Ecto neural progenitor cell (in vitro differentiated cells): ENCODE measurements at places on chromosomes 16 and 17.

- no peak for DNase-seq
These were observed 80.9 kb downstream of the KLHDC4 start for GRCh38 chr16:87684711-87685404.

GRCh38 chr17:565521-565920 lies 149.1 kb downstream of the VPS53 start:
- DNase-seq, result no peak

GRCh38 chr16:76175718-76176117 lies 101.5 kb upstream of the CNTNAP4 start:
- no peak for DNase-seq

- no peak for DNase-seq
These were observed 81.1 kb downstream of the ANKRD11 start for GRCh38 chr16:89409161-89409711.

GRCh38 chr16:180681-181564 lies 664 bp downstream of the HBQ1 start:
- peak; percentile 92 for DNase-seq

GRCh38 chr16:84463221-84463620 lies 41.2 kb downstream of the MEAK7 start:
- DNase-seq, result no peak

DNA sequence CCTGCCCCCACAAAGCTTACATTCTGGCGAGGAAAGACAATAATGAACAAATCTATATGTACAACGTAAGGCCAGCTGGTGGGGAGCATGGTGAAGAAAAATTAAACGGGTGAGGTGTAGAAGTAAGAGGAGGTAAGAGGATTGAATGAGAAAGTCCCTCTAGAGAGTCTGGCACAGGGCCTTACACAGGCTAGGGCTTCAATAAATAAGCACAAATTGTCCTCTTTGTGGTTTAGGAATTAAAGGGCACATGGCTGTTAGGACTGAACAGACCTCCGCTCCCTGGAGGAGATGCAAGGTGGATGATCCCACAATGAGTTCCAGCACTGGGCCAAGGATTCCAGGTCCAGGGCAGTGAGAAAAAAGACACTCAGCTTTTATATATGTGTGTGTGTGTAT lies 43.1 kb upstream of the HAPSTR1 start:
- DNase-seq, result no peak

GRCh38 chr17:12328204-12328603 lies 307.5 kb downstream of the MAP2K4 start:
- DNase-seq, result no peak

GRCh38 chr17:48237456-48237855 lies 129.9 kb downstream of the SNX11 start:
- no peak for DNase-seq

- no peak for DNase-seq
These were observed 48.0 kb downstream of the SMPD3 start for GRCh38 chr16:68400083-68400923.

GRCh38 chr17:50151937-50152547 lies 1.6 kb upstream of the PPP1R9B start:
- DNase-seq, result peak; percentile 94

- no peak for DNase-seq
These were observed 47.4 kb downstream of the WDR45B start for GRCh38 chr17:82600731-82601446.

DNA sequence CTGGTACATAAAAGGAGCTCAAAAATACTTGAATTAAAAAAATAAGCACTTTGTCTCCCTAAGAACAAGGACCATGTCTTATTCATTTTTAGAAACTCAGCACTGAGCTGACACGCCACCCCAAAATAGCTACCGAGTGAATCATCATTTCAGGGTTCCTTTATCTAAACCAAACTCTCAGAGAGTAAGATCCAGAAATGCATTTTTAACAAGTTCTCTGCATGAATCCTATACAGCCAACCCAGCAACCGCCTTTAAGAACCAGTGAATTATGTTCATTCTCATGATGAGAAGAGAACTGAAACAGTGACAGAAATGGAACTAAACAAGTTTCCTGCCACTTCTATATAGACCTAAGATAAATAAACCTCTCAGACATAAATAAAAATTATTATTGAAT lies 8.7 kb downstream of the C16orf87 start:
- DNase-seq, result no peak

DNA sequence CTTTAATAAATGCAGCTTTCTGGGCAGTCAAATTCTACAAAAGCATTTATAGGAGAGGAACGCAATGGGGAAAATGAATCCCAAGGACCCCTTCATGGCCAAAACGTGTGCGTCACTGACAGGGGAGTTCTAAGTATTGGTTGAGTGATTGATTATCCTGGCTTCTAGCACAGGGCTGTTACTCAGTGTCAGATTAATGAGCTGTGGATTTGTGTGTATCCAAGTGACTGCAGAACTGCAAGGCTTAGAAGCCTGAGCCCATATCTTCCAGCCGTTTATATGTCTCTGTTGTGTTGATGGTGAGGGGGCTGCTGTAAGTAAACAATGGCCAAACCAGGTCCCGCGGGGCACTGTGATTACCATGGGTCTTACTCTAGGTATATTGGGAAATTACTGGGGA lies 129.4 kb downstream of the SHISA9 start:
- DNase-seq, result no peak

DNA sequence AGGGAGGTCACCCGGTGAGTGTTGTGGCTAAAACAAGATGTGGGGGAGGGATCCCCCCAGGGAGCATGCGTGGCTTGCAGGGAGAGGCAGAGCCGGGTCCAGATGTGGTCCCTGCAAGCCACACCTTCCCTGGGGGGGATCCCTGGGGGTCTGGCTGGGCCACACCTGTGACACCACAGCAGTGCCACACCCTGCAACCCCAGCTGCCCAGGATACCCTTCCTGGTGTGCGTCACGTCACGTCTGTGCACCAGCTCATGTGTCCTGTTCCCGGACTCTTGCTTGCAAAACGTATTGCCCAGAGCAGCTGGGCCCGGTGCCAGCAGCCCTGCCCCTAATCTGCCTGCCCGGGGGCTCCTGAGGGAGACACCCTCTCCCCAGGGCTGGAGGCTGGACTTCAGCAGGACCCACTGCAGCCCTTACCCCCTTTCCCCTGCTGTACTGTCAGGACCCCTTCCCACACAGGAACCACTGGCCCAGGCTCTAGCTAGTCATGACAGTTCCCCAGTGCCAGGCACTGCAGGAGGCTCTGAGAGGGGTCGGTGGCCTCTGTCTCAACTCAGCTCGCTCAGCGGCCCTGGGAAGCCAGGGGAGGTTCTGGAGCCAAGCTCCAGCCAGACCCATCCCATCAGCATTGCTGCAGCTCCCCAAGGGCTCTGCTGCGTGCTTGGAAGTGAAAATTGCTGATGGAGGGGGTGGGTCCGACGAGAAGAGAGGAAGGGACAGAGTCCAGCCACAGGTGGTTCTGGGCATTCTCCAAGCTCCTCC lies 25.8 kb upstream of the ACSF3 start:
- DNase-seq, result no peak

DNA sequence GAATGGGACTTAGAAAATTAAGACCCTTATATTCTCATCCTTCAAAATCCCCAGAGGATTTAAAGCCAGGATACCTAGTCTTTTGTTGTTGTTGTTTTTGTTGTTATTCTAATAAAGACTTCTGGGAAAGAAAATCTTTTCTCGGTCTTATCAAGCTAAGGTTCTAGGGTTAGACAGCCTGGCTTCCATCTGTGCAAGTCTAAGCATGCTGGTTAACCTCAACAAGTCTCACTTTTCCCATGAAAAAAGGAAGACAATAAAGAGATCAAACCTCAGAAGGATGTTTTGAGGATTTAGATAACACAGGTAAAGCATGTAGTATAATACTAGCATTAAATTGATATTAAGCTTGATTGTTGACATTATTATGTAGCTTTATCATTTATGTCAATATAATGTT lies 486.4 kb upstream of the SOX9 start:
- DNase-seq, result no peak

- no peak for DNase-seq
These were observed 45.5 kb downstream of the TBC1D16 start for GRCh38 chr17:79990051-79990592.

DNA sequence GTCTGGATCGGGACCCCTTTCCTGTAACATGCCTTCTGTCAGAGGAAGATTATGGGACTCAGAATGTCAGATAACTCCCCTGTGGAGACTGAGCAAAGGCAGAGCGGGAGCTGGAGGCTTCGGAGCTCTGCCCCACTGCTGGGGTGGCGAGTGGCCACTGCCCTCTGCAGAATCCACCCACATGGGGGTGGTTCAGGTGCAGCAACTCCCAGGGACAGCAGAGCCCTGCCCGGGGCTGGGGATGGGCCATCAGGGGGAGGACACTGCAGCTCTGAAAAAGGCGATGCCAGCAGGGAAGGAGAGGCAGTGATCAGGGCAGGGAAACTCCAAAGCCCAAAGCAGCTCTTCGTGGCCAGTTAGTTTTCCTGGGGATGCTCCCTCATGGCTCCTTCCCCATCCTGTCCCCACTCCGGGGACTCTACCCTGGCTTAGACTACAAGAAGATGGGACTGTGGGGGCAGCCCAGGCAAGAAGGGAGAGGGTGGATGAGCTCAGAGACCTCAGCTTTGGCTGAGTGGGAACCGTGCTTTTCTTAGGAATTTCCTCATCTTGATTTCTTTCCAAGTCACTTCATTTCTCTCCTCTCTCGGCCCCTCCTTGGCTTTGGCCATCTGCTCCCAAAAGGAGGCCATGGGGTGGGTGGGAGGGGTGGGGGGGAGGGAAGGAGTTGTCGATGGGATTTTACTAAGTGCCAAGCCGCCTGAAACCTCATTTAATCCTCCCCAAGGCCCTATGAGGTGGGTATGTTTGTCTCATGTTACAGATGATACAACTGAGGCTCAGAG lies 4.0 kb downstream of the CA4 start:
- DNase-seq, result peak; percentile 49

DNA sequence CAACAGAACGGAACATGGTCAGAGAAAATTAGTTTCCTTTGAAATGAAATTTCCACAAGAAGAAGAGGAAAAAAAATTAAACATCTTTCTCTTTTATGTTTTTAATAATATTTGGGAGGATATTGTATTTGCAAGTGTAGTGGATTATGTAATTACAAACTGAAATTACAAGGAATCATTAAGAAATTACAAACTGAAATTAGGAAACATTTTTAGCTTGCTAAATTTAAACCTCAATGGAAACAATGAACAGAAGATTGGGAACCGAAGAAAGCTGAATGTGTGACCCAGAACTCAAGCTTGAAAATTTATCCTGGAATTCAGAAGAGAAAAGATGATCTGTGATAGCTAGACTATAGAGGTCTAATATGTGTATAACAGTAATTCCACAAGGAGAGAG lies 4.4 kb upstream of the PIK3R5 start:
- DNase-seq, result no peak

DNA sequence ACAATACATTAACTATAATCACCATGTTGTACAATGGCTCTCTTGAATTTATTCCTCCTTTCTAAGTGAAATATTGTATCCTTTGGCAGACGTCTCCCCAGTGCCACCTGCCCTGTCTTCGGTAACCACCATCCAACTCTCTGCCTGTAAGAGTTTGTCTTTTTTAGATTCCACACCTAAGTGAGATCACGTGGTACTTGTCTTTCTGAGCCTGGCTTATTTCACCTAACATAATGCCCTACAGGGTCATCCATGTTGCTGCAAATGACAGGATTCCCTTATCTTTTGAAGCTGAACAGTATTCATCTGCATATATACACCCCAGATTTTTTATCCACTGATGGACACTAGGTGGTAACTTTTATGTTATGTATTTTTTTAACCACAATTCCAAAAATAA lies 24.2 kb downstream of the ORC6 start:
- DNase-seq, result no peak
